ENCODE measurements at places on chromosomes 12 and 14.

GRCh38 chr12:19759227-19759626 lies 319.9 kb downstream of the AEBP2 start:
- no peak for DNase-seq

- DNase-seq = no peak
These were observed 52.7 kb upstream of the NR2C1 start for GRCh38 chr12:95126076-95126475.

DNA sequence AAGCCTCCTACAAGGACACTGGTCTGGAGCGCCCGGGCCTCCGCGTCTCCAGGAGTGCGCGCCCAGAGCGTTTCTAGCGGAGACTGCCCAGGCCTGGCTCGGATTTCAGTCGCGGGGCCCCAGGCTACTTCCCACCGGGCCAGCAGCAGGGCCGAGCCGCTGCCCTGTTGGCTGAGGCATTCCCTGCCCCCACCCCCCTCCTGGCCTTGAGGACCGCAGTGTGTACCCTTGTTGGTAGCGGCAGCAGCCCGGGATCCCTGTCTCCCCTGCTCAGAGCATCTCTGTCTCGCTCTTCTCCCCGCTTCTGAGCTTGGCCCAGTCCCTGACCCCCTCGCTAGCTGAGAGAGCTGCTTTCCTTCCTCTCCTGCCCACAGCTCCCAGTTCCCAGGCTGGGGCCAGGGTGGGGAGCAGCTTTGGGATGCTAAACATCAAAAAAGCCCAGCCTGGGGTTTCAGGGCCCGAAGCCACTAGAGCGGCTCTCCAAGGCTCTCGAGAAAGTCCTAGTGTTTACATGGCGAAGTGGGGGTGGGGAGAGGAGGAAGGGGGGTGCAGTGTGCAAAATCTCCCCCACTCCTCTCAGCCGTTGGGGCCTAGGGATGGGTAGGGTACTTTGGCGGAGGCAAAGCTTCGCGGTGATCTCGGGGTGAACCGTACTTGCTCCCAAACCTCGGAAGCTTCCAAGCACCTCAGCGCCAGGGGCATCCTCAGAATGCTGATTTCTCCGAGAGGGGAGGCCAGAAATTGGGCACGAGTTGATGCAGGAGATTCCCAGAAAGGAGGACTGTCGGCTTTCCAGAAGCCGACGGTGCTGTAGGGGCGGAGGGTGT lies 6.4 kb downstream of the NKX2-1 start:
- DNase-seq = no peak

DNA sequence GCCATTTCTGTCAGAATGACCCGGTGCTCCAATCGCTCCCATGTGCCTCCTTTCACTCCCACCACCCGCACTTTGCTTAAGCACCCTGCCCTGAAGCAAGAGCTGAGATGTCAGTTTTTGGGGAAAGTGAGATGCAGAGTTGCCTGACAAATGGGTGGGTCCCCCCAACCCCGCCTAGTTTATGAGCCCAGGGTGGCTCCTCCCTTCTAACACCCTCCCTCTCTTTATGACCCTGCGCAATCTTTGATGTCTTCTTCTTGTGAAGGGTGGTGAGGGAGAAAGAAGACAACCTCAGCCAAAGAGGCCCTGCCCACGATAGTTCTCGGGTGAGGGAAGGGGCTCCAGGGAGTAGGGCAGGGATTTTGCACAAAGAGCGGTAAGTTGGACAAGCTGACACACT lies 89.5 kb upstream of the HOXC13 start:
- DNase-seq = no peak

DNA sequence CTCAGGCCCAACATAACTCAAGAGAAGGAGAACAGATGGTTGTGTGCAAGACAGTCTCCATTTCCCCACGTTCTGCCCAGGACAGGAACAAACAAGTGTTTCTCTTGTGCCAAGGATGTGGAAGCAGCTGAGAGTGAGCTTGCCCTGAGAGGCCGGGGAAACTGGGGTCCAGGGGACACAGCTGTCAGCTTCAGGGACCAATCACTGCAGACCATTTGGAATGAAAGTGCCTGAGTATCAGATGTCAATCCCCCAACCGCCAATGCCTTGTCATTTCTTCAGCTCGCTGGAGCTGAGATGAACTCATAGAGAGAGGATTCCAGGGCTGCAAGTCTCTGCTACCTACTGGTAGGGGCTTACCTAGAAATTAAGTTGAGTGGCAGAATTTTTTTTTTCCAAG lies 71.9 kb upstream of the METAP2 start:
- DNase-seq = no peak

DNA sequence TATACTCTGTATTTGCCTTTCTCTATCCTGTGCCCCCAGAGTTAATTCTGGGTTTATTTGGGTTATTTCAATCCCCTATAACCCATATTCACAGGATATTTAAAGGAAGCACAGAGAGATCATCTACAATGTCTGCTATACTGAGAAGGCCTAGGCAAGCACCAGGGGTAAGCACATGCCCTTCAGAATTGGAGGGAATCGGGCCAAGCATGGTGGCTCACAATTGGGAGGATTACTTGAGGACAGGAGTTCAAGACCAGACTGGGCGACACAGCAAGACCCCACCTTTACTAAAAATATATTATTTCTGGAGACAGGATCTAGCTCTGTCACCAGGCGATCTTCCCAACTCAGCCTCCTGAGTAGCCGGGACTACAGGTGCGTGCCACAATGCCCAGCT lies 11.3 kb downstream of the FOXN3 start:
- DNase-seq = no peak

GRCh38 chr14:64417055-64417770 lies 29.1 kb downstream of the MTHFD1 start:
- no peak for DNase-seq

- DNase-seq = no peak
These were observed 101.2 kb upstream of the SLC38A2 start for GRCh38 chr12:46473634-46474329.

GRCh38 chr14:30214461-30215090 lies 286.9 kb upstream of the PRKD1 start:
- no peak for DNase-seq

DNA sequence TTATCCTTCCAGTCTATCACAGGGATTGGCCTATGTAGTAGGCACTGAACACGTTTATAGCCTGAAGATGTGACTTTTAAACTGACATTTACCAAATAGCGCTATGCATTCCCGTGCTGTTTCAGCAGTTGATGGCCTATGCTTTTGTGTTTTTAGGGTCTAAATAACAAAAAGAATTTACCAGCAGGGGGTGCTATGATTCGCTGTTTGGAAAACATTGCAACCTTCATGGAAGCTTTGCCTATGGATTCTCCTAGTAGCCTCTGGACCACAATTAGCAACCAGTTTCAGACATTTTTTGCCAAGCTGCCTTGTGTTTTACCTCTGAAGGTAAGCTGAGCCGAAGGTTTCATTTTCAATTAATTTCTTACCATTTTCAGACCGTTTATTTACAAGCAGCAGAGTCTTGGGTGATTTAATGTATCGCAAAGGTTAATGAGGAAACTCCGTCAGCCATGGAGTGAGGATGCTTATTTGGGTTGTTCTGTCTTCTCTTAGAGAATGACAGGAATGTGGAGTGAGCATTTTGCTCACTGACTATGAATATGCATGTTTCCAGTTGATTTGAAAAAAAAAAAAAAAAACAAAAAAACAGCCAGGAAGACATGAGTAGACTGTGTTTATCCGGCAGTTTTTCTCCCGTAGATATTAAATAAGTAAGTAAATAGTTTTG lies 133.1 kb downstream of the PRIMA1 start:
- DNase-seq = no peak

DNA sequence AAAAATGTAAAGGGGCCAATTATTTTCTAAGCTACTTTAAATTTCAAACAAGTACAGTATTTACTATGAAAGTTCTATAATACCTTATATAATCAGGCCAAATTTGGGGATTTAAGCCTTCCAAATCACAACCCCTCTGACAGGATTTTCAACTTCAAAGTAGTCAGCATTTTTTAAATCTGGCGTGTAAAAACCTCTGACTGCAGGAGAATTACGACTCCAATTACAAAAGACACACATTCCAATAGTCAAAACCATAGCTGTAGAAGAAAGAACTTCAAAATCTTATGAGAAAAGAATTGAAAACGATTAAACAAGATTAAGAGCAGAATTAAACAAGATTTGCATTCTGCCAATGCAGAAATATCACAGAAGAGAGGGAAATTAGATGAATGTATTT lies 12.7 kb downstream of the OSBPL8 start:
- no peak for DNase-seq

DNA sequence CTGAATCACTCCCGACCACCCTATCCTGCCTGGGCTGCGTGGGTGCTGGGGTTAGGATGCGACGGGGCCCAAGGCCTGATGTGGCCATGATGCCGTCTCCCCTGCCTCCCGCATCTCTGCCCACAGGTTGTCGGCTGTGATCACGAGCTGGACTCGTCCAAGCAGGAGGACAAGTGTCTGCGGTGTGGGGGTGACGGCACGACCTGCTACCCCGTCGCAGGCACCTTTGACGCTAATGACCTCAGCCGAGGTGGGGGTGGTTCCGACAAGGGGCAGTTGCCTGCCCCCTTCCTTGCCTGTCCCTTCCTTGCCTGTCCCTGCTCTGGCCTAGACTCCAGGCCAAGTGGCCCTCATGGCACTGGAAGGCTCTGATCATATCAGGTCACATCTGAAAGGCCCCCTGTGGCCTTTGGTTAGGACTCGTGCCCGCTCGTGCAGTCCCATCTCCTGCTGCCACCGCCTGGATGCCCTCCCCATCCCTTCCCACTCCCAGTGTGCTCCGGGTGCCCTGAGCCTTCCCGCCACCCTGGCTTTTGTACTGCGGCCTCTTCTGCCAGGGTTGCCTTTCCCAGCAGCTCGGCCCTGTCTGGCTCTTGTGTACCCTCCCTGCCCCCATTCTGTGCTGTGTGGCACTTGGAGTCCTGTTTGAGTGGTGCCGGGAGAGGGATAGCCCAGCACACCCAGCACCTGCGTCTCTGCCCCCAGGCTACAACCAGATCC lies 13.6 kb downstream of the PAPLN start:
- DNase-seq = no peak

- DNase-seq = no peak
These were observed 2.8 kb upstream of the A2ML1 start for GRCh38 chr12:8819666-8819980.

DNA sequence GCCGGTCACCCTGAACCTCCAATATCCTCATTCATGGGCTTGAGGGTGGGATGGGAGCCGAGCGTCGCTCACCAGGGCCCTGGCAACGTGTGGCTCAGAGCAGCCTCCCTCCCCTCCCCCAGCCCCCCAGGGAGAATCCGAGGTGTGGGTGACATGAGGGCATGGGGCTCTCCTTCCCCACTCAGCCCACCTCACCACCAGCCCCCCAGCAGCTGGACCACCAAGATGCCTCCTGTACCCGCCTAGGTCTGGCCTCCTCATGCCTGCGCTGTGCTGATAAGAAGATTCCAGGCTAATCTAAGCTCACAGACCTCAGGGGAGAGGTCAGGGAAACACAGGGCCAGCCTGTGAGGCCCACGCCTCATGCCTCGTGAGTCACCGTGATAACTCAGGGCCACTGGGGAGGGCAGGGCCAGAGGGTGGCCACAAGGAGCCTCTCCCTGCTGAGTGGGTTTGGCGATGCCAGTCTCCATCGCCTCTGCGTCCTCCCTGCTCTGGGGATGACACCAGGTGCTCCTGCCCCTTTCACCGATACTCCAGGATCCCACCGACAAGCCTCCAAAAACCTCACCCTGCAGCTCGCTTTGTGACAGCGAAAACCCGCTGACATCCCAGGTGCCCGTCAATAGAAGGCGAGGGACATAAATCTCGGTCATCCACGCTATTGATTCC lies 56.9 kb downstream of the TESC start:
- no peak for DNase-seq

- no peak for DNase-seq
These were observed 20.2 kb downstream of the AKAP6 start for GRCh38 chr14:32349322-32349721.

DNA sequence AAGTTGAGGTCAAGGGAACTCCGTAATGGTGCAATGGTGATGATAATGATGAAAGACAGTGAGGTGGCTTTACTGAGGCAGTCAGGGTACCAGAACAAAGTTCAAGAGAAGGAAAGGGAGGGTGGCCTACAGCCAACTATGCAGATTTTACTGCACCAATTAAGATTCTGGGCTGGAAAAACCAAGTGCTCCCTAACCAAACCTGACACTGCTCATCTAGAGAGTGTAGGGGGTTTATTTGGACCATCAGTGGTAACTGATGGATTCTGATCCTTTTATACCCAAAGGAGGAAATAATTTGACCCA lies 387 bp downstream of the LRRC9 start:
- no peak for DNase-seq

- no peak for DNase-seq
These were observed 94.1 kb downstream of the RTN1 start for GRCh38 chr14:59776468-59776867.

- DNase-seq = no peak
These were observed 12.9 kb upstream of the MSI1 start for GRCh38 chr12:120381752-120382419.

- no peak for DNase-seq
These were observed 77.2 kb upstream of the DCD start for GRCh38 chr12:54725233-54725843.

- no peak for DNase-seq
These were observed 58.2 kb downstream of the ESR2 start for GRCh38 chr14:64235652-64236640.

- no peak for DNase-seq
These were observed 9.1 kb downstream of the KIF26A start for GRCh38 chr14:104147346-104148125.

DNA sequence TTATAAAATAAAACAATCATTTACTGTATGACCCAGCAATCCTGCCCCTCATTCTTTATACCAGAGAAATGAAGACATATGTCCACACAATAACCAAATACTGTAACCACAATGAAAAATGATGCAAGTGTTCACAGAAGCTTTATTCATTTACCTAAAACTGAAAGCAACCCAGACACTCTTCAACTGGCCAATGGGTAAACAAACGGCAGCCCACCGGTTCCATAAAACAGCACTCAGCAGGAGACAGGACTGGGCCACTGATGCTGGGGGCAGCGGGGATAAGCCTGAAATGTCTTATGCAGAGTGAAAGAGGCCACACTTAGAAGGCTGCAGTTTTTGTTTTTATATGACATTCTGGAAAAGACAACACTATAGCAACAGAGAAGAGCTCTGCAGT lies 15.1 kb downstream of the DDX51 start:
- DNase-seq = no peak

DNA sequence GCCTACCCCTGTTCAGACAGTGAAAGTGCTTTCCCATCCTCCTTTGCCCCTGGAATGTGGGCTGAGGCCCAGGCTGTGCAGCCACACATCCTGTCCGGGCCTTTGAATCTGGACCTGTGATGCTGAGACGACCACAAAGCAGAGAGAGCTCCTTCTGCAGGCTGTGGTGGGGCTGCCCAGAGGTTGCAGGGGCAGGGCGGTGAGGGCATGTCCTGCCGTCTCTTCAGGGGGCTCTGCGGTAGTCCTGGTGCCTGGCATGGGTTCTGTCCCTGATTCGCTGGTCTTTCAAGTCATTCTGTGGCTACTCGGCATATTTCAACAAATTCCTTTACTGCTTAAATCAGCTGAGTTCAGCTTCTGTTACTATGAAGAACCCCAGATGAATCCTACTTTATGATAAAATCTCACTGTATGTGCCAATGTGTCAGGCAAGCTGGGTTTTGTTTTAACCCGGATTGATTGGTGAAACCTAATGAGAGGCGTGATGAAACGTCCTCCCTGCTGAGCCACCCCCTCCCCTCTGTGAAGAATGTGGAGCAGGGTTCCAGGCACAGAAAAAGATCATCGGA lies 63.4 kb upstream of the DICER1 start:
- no peak for DNase-seq
